Fibroblast of mammary gland (primary cell): ENCODE measurements at places on chromosomes 6 and 20.

GRCh38 chr6:2979819-2980464, 8.6 kb upstream of the SERPINB6 start:
- DNase-seq: no peak

GRCh38 chr20:44761423-44761822, 15.8 kb downstream of the KCNK15 start:
- peak; percentile 17 for DNase-seq

- no peak for DNase-seq
Observed at GRCh38 chr6:150638765-150639164, 39.1 kb downstream of the PLEKHG1 start.

GRCh38 chr20:63092660-63093215, 86.0 kb upstream of the BHLHE23 start:
- DNase-seq: no peak

DNA sequence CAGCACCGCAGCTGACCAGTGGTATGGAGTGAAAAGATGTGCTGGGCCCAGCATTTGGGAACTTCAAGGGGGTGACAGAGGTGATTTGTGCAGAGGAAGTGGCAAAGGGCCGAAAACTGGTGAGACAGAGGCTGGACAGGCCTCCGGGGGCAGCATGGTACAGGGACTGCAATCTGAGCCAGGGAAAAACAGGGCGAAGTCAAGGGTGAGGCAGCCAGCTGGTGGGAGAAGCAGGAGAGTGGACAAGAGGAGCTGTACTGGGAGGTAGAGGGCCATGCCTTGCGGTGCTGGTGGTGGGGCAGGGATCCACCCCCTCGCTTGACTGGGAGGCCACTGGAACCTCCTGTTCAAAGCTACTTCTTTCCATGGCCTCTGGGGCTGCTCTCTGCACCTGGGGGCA, 7.3 kb upstream of the GFRA4 start:
- peak; percentile 44 for DNase-seq

GRCh38 chr20:47215653-47216397, 140.7 kb downstream of the ZMYND8 start:
- peak; percentile 28 for DNase-seq

DNA sequence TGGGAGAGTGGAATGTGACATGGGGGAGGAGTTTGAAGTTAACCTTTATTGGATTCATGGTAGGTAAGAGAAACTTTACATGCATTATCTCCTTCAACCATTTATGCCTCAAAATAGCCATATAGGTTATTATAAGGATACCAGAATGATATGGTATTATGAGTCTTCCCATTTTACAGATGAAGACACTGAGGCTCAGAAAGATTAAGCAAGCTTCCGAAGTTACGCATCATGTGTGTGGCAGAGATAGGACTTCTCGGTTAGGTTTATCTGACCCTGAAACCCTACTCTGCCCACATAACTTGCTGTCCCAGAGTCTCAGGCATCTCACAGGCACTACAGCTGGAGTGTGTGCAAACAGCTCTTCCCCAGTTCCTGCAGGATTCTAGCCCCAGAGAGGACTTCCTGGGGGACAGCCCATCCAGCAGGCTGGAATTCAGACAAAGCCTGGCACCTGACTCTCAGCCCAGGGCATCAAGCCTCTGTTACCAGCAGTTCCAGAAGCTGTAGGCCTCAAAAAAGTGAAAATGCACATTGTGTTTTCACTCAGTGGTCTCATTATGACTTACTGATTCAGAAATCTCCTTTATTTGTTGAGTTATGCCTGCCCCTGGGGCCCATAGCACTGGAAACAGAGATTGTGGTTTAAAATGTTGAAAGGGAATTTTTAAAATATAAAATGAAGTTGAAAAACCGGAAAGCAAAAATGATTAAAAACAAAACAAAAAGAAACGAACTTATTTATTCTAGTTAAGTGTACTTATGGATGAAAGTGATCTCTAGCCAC, 512.8 kb upstream of the CHD6 start:
- DNase-seq: no peak

- no peak for DNase-seq
Observed at GRCh38 chr6:6331393-6331792, 10.9 kb upstream of the F13A1 start.

DNA sequence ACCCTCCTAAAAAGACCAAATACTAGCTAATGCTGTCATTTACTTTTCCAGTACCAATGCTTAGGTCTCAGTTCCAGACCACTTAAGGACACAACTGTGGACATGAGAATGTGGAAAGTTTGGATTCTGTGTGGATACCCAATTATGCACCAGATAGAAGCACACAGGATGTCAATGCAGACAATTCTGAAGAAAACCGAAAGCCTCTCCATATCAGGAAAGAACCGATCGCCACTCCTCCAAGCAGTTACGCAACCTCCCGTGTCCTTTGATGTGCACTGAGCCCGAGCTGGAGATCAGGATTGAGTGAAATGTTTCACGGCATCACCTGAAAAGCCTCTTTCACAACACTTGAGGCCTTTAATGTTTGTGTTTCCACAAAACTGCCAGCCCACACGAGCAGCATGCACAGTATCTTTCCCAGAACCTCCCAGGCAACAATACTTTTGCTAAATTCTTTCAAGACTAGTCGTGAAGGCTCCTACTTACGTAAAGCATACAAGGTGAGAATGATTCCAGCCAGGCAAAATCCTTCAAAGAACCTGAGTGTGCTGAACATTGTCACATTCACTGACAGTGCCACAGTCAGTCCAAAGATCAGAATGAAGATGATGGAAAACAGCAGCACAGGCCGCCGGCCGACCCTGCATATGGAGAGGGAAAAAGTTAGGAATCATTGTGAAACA, 47.0 kb downstream of the SLC22A23 start:
- DNase-seq: no peak

DNA sequence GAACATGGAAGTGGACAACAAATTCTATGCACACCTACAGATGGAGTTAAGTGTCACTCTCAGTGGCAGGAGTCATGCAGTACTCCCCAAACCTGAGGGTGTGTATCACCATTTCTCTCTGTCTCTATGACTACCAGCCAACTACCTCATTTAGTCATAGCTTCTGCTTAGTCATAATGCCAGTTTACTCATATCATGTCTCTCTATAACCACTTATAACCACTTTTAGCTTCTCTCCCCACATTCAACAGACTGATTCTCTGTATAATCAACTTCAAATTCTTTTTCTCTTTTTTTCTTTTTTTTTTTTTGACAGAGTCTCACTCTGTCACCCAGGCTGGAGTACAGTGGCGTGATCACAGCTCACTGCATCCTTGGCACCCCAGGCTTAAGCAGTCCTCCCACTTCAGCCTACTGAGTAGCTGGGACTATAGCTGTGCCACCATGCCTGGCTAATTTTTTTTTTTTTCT, 13.8 kb upstream of the GTF3C6 start:
- peak; percentile 95 for DNase-seq

- DNase-seq: peak; percentile 64
Observed at GRCh38 chr6:127058027-127058426, 60.4 kb upstream of the RSPO3 start.

- no peak for DNase-seq
Observed at GRCh38 chr6:165863801-165864200, 200.8 kb upstream of the PDE10A start.

DNA sequence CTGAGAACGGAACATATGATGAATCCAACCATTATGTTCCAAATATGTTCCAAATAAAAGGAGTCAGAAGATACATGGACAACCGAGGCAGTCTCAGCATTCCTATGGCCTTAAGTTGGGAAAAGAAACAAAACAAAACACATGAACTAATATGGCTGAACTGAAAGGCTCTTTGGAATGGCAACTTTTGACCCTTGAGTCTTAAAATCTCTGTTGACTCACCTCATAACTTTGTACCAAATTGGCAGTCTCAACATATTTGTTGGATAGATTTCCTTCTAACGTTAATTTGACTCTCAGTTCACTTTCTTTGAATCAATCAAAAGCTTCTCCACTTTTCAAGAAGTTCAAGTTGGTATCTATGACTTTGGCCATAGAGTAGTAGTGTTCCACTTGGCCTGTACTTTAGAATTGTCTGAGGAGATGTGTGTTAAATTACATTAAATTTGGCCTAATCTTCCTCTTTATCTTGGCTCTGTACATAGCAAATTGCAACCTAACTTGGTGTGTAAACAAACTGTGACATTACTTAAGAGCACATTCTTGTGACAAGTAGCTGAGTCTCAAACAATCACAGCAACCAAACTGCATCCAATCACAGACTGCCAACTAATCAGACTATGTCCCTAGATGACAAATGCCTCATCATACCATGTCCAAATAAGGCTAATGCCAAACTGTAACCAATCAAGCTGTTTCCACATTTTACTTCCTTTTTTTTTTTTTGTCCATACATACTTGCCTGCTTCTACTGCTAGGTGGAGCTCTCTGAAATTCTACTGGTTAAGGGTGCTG, 208.8 kb downstream of the BMP2 start:
- DNase-seq: peak; percentile 26

DNA sequence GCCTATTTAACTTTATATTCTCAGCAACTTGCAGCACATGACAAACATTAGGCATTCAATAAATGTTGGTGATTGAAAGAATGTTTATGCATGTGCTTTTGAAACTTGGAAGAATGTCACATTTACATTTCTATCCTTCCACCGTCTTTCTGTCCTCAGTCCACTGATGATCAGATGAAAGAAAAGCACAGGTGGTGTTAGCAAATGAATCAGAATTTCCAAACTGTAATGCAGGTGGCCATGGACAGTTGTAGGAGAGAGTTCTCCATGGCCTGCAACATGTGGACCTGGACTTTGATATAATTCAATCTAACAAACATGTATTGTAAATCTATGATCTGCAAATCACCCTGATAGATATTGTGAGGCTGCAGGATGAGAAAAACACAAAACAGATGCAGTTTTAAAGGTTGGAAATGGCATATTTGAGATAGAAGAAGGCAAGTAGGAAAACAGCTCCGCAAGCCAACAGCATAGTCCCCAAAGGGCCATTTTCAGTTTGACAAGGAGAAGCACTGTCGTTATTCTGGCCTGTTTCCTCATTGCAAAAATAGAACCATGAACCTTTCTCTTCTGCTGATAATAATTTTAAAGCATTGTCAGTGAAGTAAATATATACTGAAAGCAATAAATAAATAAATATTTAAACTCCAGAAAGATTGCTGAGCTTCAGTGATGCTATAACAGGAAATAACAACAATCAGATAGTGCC, 119.4 kb downstream of the AIG1 start:
- DNase-seq: no peak

GRCh38 chr20:25308083-25308491, 60.2 kb downstream of the PYGB start:
- DNase-seq: no peak

GRCh38 chr6:144077871-144078270, 17.5 kb downstream of the SF3B5 start:
- DNase-seq: no peak

DNA sequence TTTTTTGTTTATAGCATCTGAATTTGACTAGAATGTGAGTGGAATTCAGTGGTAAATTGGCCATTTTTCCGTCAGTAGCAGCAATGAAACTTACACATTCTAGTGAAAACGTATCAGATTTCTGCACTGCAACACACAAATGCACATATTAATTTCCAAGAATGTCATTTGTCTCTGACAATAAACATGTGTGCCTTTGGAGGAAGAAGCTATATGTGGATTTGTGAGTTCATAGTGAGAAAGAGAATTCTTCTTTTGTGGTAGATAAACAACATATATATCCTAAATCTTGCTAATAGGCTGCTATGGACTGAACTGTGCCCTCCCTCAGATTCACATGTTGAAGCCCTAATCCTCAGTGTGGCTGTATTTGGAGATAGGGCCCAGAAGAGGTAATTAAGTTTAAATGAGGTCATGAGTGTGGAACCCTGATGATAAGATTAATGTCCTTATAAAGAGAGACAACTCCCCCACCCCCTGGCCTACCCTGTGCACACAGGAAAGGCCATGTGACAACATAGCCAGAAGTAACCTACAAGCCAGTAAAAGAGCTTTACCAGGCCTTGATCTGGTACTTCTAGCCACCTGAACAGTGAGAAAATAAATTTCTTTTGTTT, 200.2 kb upstream of the EYA4 start:
- DNase-seq: no peak

DNA sequence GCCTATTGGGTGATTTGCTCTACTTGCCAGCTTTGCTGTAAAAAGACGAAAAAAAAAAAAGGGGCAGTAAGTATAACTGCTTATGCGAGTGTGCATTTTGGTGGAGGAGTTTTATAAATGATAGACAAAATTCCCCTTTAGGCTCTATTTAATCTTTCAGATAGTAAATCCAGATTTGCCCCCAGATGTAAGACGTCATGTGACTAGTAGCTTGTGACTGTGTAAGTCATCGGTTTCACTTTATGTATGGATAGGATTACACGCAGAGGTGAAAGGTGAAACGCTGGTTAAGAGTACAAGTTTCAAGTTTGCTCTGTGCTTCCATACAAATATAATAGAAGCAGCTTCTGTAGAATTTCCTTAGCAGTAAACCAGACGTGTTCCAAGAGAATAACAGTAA, 7.9 kb downstream of the RAB32 start:
- peak; percentile 11 for DNase-seq

DNA sequence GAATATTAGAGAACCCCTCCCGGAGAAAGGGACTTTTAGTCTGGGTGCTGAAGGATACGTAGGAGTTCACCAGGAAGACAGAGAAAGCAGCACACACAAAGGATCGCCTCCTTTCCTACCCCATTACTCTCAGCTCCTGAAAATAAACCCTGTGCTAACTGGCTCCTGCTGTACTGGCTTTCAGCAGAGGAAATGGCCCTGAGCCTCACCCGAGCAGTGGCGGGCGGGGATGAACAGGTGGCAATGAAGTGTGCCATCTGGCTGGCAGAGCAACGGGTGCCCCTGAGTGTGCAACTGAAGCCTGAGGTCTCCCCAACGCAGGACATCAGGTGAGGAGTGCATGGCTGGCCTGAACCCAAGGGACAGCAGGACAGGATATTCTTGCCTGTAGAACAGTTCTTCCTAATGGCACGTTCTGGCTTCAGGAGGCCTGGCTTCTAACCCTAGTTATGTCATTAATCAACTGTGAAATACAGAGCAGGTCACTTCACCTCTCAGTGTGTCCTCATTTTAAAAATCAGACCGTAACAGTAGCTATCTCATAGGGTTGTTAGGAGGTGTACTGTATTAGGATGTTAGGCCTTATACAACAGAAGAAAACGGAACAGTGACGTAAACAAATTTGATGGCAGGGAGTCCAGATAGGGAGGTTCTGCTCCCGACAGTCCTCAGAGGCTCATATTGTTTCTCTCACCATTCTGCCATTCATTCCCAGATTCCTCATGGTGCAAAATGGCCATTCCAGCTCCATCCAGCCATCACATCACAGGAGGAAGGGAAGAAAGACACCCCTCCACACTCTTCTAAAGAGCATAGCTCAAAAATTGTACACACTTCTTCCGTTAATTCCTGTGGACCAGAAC, 1.8 kb downstream of the RBCK1 start:
- no peak for DNase-seq
